ENCODE measurements at places on chromosomes 4 and X.
A peak's percentile ranks its signal among the peaks of the same experiment; 100 is the strongest.

- no peak for DNase-seq
These were observed 3.0 kb downstream of the GPR174 start for GRCh38 chrX:79147477-79147876.

DNA sequence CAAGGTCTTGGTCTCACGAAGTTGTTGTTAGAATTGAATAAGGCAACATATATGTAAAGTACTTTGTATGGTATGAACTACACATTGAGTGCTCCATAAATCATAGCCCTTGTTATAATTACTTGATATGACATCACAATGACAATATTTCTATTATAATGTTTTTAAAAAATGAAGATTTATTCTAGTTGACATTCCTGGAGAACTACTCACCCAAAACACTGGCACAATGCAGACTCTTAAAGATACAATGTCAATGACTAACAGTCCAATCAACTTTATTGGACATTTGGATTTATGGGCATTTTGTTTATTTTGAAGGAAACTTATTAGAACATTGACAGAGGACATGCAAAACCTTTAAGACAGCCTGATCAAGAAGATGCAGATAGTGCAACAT, 55.3 kb downstream of the ASB9 start:
- DNase-seq = no peak

GRCh38 chr4:56958111-56958517, 19.3 kb downstream of the NOA1 start:
- DNase-seq = peak; percentile 87

DNA sequence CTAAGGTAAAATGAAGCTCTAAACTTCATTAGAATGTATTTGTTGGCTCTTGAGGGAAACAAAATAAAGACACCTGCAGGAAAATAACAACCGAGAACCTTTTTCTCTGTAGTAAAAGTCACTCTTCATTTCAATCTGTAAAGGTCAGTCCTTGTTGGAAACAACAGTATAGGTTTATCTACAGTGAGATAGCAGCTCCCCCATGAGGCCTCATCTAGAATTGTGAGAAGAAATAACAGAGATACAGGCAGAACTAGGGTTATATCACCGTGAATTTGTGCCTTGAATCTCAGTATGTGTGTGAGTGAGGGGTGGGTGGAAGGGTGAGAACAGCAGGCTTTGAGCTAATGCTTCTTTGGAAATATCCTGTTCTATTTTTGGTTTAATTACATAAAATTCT, 107.8 kb upstream of the FMR1 start:
- no peak for DNase-seq

GRCh38 chrX:85020216-85020615, 16.5 kb downstream of the APOOL start:
- no peak for DNase-seq

DNA sequence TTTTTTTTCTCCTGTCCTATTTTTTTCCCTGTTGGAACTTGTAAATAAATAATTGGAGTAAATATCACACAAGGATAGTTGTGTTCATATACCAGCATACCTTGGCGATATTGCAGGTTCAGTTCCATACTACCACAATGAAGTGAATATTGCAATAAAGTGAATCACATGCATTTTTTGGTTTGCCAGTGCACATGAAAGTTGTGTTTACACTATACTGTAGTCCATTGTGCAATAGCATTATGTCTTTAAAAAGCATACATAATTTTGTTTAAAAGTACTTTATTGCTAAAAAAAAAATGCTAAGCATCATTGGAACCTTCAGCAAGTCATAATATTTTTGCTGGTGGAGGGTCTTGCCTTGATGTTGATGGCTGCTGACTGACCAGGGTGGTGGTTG, 88.6 kb downstream of the GSTCD start:
- DNase-seq = no peak

DNA sequence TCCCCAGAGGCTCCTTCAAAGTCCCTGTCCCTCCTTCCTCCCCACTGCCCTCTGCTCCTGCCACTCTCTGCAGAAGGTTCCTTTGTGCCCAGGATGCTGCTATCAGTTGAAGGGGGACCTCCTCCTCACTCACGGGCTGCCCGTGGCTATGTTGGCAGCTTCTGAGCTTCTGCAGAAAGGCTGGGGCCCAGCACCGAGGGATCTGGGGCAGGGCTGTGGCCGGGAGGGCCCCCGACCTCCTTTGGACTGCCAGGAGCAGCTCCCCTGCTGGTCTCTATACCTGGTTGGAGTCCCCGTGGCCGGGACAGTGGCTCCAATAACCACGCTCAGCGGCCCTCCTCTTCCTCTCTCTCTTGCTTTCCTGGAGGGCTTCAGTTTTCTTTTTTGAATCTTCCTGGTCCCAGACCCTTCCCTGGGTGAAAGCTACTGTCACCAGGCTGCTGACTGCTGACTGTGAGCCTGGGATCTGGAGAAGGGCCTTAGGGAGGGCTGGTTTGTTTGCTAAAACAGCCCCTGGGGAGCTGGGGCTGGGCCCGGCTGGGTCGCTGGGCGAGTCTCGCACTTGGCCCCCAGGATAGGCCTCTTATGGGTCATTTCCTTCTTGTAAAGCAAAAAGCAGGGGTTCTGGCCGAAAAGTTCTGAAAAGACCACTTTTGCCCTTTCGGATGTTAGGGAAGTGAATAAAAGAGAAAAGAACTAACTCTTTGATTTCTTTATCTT, 46.9 kb downstream of the SORCS2 start:
- DNase-seq = no peak

GRCh38 chr4:81196126-81196650, 18.8 kb downstream of the PRKG2 start:
- DNase-seq = no peak

GRCh38 chr4:82774711-82775171, 23.9 kb downstream of the SCD5 start:
- DNase-seq = no peak

- DNase-seq = no peak
These were observed 53.8 kb upstream of the ABCG2 start for GRCh38 chr4:88212253-88212561.

All from right forelimb (tissue), 1 donor.